ENCODE measurements at places on chromosomes 1 and 21. TPM values are rescaled to one million over a fixed set of nuclear protein-coding genes. Genes with fewer than 3 reads are reported as not detected.

Gene FCGR3B
- not detected for total RNA-seq

Gene HCN3
- total RNA-seq = 19.0 TPM

DNA sequence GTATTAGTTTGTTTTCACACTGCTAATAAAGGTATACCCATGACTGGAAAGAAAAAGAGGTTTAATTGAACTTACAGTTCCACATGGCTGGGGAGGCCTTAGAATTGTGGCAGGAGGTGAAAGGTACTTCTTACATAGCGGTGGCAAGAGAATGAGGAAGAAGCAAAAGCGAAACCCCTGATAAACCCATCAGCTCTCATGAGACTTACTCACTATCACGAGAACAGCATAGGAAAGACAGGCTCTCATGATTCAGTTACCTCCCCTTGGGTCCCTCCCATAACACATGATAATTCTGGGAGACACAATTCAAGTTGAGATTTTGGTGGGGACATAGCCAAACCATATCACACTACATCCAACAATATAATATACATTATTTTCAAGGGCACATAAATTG, 145.7 kb upstream of the BARHL2 start:
- DNase-seq = no peak

- DNase-seq = no peak
Measured at GRCh38 chr1:192442736-192443135, 125.9 kb downstream of the RGS21 start.

DNA sequence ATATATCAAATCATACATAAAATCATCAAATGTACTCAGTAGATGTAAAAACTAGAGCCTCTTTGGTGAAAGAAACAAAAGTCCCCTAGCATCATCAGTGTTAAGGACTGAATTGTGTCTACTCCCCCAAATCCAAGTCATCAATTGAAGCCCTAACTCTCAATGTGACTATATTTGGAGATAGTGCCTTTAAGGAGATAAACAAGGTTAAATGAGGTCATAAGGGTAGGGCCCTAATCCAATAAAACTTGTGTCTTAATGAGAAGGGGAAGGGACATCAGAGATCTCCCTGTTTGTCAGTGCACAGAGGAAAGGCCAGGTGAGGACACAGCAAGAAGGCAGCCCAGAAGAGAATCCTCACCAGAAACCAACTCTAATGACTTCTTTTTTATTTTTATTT, 33.5 kb downstream of the USP24 start:
- no peak for DNase-seq
